Smooth muscle cell of trachea (primary cell): ENCODE measurements at places on chromosomes 12 and 14. TPM values are rescaled to one million over a fixed set of nuclear protein-coding genes. Genes with fewer than 3 reads are reported as not detected.

The ANO2 gene
- 0.44 TPM in 1 of 2 replicates, not detected in the other for total RNA-seq

The HOXC6 gene
- under 0.01 TPM in 2 replicates for total RNA-seq

The TSPAN19 gene
- under 0.01 TPM in 1 of 2 replicates, not detected in the other for total RNA-seq

The SPTB gene
- under 0.01 TPM in 1 of 2 replicates, not detected in the other for total RNA-seq

The TEX22 gene
- total RNA-seq = 0.44 and 0.50 TPM in 2 replicates

The CABP1 gene
- 0.66 and 1.9 TPM in 2 replicates for total RNA-seq

The USP15 gene
- total RNA-seq = 42.7 and 65.6 TPM in 2 replicates

The ENDOU gene
- 0.17 and 0.29 TPM in 2 replicates for total RNA-seq

The KRT78 gene
- total RNA-seq = not detected in 2 replicates

The MANSC4 gene
- not detected in 2 replicates for total RNA-seq

The KRT85 gene
- not detected in 2 replicates for total RNA-seq

The TAS2R13 gene
- total RNA-seq = 1.3 and 4.7 TPM in 2 replicates

The CCDC177 gene
- under 0.01 TPM in 2 replicates for total RNA-seq

The CEBPE gene
- not detected in 2 replicates for total RNA-seq

The NKX2-1 gene
- not detected in 2 replicates for total RNA-seq

The TMEM179 gene
- not detected in 2 replicates for total RNA-seq

The SLC8A3 gene
- under 0.01 and 0.33 TPM in 2 replicates for total RNA-seq

The IL26 gene
- not detected in 2 replicates for total RNA-seq

The CDK4 gene
- total RNA-seq = 281 and 285 TPM in 2 replicates

The RERGL gene
- not detected in 2 replicates for total RNA-seq

The DTX3 gene
- 16.9 and 25.0 TPM in 2 replicates for total RNA-seq

The LALBA gene
- not detected in 2 replicates for total RNA-seq

The KRT82 gene
- total RNA-seq = not detected in 2 replicates

The PTCSC3 gene
- total RNA-seq = not detected in 2 replicates

The IQSEC3 gene
- total RNA-seq = under 0.01 and 1.3 TPM in 2 replicates

The ACIN1 gene
- 84.0 and 90.5 TPM in 2 replicates for total RNA-seq

The KLRD1 gene
- total RNA-seq = 0.15 and 0.66 TPM in 2 replicates

The SLC39A2 gene
- total RNA-seq = 0.17 TPM in 1 of 2 replicates, not detected in the other

The KCNH3 gene
- total RNA-seq = under 0.01 and 0.33 TPM in 2 replicates

The NYNRIN gene
- total RNA-seq = 20.4 and 42.7 TPM in 2 replicates

The CLEC7A gene
- not detected in 2 replicates for total RNA-seq

The KRT6C gene
- not detected in 2 replicates for total RNA-seq

The PCED1B gene
- total RNA-seq = not detected in 2 replicates

The KRT71 gene
- not detected in 2 replicates for total RNA-seq

The PPP1R12A gene
- 72.3 and 141 TPM in 2 replicates for total RNA-seq

The ASCL1 gene
- total RNA-seq = not detected in 2 replicates

The DEGS2 gene
- under 0.01 and 1.5 TPM in 2 replicates for total RNA-seq

The ADAMTS20 gene
- total RNA-seq = not detected in 2 replicates

The PDE3A gene
- total RNA-seq = 0.50 and 2.6 TPM in 2 replicates

The RAPGEF3 gene
- 6.8 and 10.8 TPM in 2 replicates for total RNA-seq

The EPYC gene
- total RNA-seq = 0.15 TPM in 1 of 2 replicates, not detected in the other
